ENCODE measurements at places on chromosomes 1 and 21.
A peak's percentile ranks its signal among the peaks of the same experiment; 100 is the strongest.

GRCh38 chr1:171142416-171143385 lies 42.4 kb upstream of the FMO2 start:
- no peak for DNase-seq

DNA sequence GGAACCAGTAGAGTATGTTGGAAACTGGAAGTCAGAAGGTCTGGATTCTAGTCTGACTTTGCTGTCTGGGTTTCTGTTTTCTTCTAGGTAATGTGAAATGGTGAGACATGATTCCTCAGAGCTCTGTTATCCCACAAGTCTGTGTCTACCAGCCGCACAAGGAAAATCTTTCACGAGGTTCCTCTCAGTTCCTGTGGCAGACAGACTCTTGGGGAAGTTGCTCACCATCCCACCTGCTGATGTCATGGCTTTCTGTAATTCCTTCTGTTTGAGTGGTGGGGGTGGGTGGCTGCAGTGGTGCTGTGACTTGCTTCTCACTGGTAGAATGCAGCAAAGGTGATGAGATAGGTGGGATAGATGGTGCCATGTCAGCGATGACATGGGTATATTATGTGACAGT lies 17.1 kb upstream of the SCMH1 start:
- no peak for DNase-seq

GRCh38 chr1:161885003-161885402 lies 118.9 kb downstream of the ATF6 start:
- no peak for DNase-seq

- DNase-seq = no peak
Measured at GRCh38 chr1:241823925-241824324, 24.1 kb upstream of the EXO1 start.

DNA sequence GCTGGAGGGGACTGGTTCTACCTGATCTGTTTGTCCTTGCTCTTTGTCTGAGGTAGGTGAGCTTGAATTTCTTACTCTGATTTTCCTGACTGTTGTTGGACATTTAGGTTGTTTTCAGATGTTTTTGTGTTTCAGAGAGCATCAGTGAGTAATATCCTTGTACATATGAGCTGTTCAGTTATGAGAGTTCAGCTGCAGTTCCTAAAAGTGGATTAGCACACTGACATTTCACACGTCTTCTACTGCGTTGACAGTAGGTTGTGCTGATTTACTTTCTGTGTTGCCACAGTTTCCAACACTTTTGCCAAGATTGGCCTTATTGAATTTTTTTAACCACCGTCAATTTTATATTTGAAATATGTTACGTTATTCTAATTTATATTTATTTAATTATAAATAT lies 27.7 kb downstream of the CXADR start:
- DNase-seq = no peak

- DNase-seq = no peak
Measured at GRCh38 chr1:231144416-231145193, 17.3 kb upstream of the TRIM67 start.

GRCh38 chr1:52629667-52630066 lies 3.3 kb upstream of the SHISAL2A start:
- DNase-seq = no peak

DNA sequence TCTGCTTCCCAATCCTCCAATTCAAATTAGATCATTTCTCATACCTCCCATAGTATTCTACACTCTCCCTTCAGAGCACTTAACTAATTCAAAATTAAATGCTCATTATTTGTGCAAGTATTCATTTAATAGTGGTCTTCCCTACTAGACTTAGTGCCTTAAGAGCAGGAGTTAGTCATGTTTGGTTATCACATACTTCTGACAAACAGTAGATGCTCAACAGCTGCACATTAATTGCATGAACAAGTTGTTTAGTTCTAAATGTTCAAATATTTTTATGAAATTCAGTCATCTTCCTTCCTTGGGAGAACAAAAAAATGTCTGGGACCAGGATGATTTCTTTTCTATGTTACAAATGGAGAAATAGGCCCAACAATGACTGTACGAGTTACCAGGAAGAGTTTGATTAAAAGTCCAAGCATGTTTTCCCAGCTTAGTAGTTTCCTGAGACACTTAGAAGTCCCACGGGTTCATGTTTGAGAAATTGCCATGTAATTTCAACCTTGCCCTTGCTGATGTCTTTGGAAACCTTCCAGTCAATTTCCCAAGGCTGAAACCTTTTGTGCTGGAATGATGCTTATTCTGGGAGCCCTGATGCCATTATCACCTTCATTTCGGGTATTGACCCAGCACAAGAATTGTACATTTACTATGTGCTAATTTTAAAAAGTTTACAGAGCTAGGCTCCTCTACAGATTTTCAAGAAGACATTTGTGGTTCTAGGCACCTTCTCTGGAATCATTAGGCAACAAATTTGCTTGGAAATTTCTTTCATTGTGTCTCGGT lies 437.9 kb upstream of the PLXNA2 start:
- no peak for DNase-seq

DNA sequence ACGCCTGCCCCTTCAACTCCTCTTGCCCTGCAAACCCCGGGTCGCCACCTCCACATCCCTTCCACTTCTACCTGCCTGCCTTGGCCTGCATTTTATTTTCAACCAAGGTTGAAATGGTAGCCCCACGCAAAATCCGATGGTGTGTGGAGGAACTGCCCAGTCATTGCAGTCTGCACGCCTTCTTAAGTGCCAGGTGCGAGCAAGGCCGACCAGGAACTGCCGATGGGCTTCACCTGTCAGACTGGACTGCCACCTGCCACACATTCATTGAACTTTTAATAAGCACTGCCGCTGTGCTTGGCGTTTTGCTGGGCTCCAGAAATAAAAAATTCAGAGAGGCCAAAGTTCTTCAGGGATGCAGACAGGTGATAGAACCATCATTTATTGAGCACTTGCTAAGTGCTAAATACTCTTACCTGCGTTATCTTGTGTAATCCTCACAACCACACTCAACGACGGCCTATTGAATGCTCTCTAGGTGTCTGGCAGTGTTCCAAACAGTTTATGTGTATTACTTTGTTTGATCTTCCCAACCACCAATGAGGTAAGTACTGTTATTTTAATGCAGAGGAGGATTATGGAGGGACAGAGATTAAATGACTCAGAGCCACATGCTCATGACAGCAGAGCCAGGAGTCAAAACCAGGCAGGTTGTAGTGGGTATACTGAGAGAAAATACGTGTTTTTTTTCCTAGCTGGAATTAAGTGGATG lies 36.2 kb downstream of the CACHD1 start:
- DNase-seq = no peak

GRCh38 chr1:230383425-230383824 lies 42.7 kb downstream of the PGBD5 start:
- no peak for DNase-seq

- DNase-seq = no peak
Measured at GRCh38 chr1:47459253-47459788, 21.5 kb downstream of the FOXD2 start.

DNA sequence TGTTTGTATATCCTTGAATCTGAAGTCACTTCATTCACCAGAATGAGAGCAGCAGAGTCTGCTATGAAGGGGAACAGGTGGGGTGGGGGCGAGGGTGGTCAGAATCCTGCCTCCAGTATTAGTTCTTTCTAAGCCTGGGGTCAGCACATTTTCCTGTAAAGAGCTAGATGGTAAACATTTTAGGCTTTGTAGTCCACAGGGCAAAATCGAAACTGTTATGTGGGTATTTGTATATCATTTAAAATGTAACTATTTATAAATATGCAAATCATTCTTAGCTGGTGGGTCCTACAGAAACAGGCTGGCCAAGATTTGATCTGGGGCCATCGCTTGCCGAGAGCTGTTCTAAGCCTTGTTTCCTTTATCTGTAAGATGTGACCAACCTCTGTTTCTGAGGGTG lies 96.0 kb downstream of the IGSF21 start:
- no peak for DNase-seq

DNA sequence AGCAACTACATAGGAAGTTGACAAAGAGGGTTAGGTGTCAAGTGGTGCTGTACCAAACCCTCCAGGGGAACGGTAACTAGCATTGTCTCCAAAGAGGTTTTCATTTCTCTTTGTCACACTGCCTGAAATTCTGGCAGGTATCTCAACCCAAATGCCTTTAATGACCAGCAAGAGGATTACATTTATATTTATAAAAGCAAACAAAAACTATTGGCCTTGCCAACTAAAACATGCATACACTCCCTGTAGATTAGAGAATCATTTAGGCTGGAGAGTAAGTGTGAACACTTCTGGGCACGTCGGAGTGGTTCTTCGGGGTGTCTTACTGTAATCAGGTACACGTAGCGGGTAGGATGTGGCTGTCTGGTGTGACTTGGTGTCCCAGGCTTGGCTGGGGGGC lies 84.9 kb downstream of the VPS26C start:
- DNase-seq = no peak

- DNase-seq = no peak
Measured at GRCh38 chr1:29639741-29640427, 403.6 kb downstream of the PTPRU start.

DNA sequence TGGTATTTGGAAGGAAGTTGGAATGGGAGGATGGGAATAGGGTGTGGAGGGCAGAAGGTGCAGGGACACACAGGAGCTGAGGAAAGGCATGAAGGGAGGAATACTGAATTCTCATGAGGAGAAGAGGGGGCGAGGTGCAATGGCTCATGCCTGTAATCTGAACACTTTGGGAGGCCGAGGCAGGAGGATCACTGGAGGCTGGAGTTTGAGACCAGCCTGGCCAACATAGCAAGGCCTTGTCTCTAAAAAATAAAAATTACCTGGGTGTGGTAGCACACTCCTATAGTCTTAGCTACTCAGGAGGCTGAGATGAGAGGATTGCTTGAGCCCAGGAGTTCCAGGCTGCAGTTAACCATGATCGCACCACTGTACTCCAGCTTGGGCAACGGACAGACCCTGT lies 117.3 kb downstream of the DTL start:
- no peak for DNase-seq

- no peak for DNase-seq
Measured at GRCh38 chr1:22168412-22168973, 25.6 kb upstream of the WNT4 start.

GRCh38 chr1:7008975-7009740 lies 223.9 kb downstream of the CAMTA1 start:
- no peak for DNase-seq

- DNase-seq = no peak
Measured at GRCh38 chr1:98369463-98369862, 292.1 kb upstream of the SNX7 start.

- DNase-seq = no peak
Measured at GRCh38 chr1:19725606-19726005, 60.9 kb downstream of the HTR6 start.

GRCh38 chr1:227556288-227556687 lies 7.1 kb upstream of the ZNF678 start:
- no peak for DNase-seq

DNA sequence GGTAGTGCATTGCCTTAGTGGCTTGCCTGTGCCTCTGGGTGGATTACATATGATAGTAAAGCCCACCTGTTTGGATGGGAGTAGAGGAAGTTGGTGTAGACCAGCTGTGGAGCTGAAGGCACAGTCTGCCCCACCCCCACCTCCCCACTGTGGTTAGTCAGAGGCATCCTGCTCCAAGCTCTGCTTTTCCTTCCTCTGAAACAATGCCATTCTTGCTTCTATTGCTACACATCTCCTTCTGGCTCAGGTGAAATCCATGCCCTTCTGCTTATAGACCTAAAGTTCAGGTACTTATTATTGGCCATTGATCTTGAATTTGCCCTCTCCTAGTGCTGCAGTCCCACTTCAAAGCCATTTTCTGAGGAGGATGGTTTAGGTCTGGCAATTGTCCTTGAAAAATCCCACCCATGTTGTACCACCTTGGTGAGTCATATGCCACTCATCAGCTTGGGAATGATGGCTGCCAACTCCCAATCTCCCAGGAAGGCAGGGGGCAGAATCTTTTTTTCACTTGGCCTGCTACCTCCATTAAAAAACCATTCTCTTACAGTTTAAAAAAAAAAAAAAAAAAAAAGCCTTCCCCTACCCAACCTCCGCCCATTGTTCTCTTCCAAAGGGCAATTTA lies 6.7 kb upstream of the TXLNA start:
- no peak for DNase-seq

- DNase-seq = no peak
Measured at GRCh38 chr21:46035809-46036695, 54.5 kb downstream of the COL6A1 start.

GRCh38 chr1:86965012-86965826 lies 50.8 kb downstream of the HS2ST1 start:
- no peak for DNase-seq

- DNase-seq = no peak
Measured at GRCh38 chr1:25817840-25818501, 1.8 kb upstream of the MTFR1L start.

DNA sequence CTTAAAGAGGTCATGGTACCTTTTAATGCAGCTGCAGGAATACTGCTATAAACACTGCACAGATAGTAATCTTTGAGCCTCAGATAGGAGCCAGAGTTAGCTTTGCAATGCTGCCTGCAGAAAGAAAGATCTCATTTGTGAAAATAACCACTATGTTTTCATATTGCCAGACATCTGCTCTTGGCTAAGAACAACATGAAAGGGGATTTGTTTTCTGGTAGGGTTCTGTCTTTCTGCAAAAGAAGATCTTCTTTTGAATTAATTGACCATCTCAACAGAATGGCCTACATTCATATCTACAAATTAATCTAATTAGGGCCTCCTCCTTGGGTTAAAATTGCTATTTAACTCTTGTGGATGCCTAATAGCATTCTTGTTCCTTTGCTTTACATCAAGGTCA lies 177.6 kb upstream of the DPYD start:
- no peak for DNase-seq

- no peak for DNase-seq
Measured at GRCh38 chr1:159014851-159015250, 5.1 kb downstream of the IFI16 start.

DNA sequence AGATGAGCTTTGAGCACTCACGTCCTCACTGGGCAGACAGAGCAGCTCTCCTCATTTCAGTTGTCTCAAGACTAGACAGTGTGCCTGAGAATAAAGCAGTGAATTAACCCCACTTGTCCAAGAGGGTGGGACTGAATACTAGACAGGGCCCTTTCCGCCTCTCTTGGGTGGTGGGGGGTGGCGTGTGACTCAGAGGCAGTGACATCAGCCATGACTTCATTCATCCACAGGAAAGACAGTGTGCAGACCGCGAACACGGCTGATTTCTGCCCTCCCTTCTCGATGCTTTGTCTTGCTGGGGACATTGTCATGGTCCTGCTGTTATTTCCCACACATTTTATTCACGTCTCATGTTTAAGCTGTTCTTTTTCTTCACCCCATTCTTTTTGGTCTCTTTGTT lies 64.9 kb downstream of the FGGY start:
- DNase-seq = no peak

- DNase-seq = no peak
Measured at GRCh38 chr1:153936011-153936802, 10.3 kb downstream of the DENND4B start.

DNA sequence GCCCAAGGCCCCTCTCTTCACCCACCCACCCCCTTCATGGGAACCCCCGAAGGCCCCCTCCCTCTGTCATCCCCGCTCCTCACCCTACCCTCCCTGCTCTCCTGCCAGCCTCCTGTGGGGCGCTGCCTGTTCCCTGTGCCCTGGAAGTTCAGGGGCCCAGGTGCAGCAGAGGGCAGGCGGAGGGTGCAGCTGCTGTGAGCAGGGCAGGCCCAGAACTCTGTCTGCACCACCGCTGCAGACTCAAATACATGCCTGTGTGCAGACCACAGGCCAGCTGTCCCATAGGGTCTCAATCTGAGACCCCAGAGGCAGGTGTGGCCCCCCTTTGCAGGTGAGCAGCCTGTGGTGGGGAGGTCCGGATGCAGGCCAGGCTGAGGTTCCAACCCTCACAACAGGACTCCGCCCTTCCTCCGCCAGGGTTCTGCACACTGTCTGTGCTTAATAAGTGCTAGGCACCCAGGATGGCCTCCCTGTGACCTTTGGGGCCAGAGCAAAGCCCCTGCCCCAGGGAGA lies 62.5 kb downstream of the WNT9A start:
- DNase-seq = peak; percentile 14

- DNase-seq = no peak
Measured at GRCh38 chr1:78229344-78229743, 183.6 kb downstream of the GIPC2 start.
